MV-4-11 (cell line): ENCODE measurements at places on chromosomes 5 and 9.

- no peak for DNase-seq
Measured at GRCh38 chr5:84218546-84218945, 166.1 kb downstream of the EDIL3 start.

DNA sequence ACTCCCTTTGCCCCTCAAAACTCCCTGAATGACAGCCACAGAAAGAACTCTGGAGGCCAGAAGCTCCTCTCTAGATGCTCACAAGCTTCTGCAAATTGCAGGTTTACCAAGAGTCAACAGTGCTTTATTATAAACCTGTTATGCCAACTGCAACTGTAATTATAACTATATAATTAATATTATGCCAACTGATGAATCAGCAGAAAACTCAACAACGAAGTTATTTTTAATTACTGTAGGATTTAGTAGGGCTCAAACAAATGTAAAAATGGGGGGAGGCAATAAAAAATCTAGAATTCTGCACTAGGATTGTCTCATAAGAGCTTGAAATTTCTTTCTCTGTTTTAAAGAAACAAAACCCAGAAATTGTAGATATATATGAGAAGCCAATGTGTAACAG, 37.0 kb upstream of the OR2K2 start:
- no peak for DNase-seq

DNA sequence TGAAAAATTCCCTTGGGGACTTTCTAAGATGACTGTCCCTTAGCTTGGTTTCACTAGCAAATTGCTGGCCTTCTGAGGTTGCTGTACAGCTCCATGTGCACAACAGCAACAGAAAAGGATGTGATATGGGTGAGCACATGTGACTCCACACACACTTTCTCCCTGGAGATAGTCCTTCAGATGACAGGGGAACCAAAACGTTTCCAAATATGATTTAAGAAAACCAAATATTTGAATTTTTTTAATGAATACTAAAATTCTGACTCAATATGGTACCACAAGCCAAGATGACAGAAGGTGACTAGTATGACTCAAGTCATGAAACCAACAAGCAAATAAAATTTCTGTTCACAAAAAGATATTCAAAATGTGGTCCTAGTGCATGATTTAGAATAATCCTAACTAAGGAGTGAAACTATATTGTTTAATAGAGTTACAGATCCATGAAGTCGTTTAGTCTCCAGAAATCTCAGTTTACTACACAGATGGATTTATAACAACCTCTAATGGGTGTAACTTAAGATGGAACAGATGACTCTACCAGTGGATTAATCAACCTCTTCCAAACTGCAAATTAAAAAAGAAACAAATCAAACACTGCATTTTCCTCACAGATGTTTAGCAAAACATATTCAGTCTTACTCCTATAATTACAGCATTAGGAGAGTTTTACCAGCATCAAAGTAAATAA, 144.8 kb upstream of the PIK3R1 start:
- no peak for DNase-seq

- DNase-seq = no peak
Measured at GRCh38 chr9:110173322-110173642, 34.7 kb downstream of the C9orf152 start.

DNA sequence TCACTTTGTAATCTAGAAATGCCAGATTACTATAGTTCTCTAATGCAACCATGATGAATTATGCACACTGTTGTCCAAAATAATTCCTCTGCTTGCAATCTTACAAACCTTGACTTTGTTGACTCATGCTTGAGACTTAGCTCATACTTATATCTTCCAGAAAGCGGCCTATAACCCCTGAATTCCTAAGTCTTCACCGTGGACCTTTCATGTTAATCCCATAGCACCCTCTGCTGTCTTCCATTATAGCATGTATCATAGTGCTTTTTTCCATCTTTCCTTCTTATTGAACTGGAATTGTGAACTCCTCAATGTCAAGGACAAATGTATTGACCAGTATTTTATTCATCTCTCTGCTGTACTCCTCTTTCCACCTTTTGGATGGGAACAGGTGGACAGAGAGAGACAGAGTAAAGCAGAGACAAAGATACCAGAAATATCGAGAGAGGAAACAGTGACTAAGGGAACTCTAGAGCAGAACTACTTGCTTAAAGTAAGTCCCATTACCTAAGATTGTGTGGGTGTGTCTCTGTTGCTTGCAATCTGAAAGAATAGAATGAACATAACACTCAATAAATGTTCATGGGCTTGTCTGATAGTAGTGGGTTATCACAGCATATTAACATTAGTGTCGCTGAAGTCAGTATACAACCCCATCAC, 110.0 kb downstream of the LURAP1L start:
- DNase-seq = no peak

- DNase-seq = no peak
Measured at GRCh38 chr5:132458651-132459030, 31.9 kb downstream of the IRF1 start.

- DNase-seq = no peak
Measured at GRCh38 chr5:160229190-160229742, at the start of gene FABP6. FABP6 (plus strand) TSS chr5:160229506; CDS start chr5:160229558, 52 bp downstream.

- no peak for DNase-seq
Measured at GRCh38 chr9:34484678-34485077, 26.1 kb downstream of the DNAI1 start.

- no peak for DNase-seq
Measured at GRCh38 chr5:126513703-126514102, 81.3 kb downstream of the ALDH7A1 start.

DNA sequence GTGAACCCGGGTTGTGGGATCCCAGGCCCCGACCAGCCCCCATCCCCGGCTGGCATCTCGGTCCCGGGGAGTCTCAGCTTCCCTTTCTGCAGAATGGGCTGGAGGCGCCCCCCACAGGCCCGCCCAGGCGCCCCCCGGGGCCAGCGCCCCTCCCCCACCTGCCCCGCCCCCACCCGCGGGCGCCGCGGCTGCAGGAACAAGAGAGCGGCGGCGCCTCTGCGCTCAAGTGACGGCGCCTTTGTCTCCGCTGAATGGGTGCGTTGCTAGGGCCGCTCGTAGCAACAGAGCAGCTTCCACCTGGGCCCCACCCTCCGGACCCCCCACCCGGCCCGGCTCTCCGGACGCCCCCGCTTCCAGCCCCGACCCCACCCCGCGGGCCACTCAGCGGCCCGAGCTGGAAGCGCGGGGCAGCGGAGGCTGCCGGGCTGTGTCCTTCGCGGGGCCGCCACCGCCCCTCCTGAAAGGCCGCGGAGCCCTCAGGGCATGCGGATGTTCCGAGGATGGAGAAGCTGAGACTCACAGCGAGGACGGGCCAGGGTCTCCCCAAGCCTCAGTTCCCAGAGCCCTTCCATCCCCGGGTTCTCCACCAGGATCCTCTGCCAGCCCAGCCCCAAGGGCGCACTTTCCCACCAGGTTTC, 27.5 kb downstream of the ADGRD2 start:
- no peak for DNase-seq

- no peak for DNase-seq
Measured at GRCh38 chr5:83407931-83408330, 63.6 kb upstream of the VCAN start.

GRCh38 chr5:157303023-157303422, 37.1 kb downstream of the CYFIP2 start:
- DNase-seq = no peak

DNA sequence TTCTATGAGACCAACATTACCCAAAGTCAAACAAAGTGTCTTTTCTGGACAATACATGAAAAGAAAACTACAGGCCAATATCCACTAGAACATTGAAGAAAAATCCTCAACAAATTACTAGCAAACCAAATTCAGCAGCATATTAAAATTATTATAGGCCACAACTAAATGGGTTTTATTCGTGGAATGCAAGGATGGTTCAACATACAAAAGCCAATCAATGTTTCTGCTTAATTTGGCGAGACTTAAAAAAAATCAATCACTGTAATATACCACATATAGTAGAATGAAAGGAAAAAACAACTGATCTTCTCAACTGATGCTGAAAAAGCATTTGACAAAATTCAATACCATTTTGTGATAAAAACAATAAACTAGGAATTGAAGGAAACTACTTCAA, 51.8 kb upstream of the FNIP1 start:
- no peak for DNase-seq

DNA sequence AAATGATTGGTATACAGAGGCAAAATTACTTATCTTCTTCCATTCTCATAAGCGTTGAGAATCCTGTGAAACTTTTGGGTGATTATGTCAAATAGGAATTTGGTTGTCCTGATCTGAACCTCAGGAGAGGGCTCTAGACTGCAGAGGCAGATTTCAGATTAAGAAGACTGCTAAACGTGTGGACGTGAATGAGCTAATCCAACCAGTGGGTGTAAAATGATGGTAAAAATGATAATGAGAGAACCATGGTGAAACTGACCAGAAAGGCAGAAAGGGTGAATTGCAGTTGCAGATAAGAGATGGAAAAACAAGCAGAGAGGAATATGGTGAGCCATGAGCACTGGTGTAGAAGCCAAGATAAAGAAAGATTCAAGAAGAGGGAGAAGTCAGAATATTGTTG, 1200.2 kb upstream of the CDH6 start:
- no peak for DNase-seq

DNA sequence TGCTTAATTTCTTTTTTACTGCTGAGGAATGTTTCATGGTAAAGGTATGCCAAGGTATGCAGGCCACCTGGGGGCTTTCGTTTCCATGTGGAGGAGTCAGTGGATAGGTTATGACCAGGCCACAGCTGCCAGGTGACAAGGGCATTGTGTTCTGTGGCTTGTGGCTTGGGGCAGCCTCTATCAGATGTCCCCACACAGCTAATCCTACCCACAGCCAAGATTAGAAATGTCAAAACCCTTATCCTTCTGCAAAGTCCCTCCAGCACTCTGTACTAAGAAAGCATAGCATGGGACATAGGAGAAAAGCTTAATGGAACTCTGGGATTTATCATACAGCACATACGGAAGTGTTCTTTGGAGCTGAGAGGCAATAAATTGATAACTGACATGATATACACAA, 171.2 kb upstream of the S1PR3 start:
- DNase-seq = peak; percentile 66

GRCh38 chr9:14311956-14312685, 1.8 kb downstream of the NFIB start:
- DNase-seq = no peak

- no peak for DNase-seq
Measured at GRCh38 chr5:127844581-127845021, 141.4 kb downstream of the CCDC192 start.

DNA sequence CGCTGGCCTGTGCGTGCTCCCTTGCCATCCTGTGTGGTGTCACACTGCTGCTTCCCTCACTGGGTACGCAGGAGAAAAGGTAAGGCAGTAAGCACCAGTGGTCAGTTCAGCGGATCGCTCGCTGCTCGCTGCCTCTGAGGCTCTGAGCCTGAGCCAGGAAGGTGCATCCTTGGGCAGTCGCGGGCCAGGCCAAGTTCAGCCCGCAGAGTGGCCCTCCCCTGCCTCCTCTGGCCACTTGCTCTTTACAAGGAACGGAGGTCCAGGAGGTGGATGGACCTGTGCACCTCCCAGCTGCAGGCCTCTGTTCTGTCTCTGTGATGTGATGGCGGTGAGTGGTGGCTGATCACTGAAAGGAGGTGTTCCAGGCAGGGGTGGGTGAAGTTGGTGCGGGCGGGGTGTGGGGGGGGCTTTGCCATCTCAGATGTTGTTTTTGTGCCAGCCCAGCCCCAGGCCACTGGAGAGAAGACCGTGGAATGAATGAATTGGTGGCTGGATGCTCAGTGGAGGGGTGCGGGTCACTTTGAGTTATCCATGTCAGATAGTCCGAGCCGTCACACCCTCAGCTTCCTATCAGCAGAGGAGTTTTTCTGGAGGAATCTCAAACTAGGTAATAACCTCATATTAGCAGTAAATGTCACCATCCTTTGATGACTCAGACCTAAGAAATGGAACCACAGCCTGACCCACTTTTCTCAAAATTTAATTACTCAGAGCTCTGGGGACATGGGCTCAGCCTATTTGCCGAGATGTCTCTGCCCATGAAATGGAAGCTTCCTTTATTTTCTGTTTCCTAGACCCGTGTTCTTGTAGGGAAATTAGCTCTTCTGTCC, 7.3 kb downstream of the COL5A1 start:
- peak; percentile 25 for DNase-seq

DNA sequence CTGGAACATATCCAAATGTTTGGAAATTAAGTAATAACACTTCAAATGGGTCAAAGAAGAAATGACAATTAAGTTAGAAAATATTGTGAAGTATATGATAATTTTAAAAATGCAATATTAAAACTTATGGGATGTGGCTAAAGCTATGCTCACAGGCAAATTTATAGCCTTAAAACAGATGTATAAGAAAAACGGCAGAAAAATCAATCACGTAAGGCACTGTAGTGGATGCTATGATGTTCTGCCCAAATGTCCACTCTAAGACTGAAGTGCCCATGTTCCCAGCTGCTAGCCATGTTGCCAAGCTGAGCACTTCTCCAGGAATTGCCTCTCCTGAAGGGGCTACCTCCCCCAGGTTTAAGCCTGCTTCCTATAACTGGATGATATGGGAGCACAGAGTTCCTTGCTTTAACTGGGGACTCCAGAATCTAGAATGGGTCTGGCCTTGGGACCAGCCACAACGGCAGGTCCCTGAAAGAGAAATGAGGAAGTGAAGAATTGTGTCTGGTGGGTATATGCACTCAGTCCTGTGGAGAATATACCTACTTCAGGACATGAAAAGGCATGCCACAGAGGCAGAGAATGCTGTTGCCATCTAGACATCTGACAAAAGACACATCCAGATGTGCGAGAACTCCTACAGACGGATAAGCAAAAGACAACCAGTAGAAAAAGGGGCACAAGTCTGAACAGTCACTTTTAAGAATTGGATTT, 78.2 kb upstream of the RXRA start:
- peak; percentile 64 for DNase-seq

DNA sequence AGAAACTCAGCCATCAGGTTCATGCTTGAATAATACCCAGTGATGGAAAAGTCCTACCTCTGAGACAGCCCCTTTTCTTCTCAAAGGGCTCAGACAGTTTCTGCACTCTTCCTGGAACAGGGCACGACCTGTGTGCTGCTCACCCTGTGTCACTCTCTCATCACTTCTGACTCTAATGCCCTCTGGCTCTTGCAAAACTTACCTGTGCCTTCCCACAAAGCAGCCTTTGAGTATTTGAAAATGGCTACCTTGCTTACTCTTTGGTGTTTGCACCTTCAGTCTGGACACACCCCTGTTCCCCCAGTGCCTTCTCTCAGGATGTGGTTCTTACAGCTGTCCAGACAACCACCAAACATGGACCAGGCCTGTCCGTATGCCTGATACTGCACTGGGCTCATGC, 171.4 kb downstream of the GRIA1 start:
- DNase-seq = no peak

GRCh38 chr9:131845305-131846298, 105.7 kb upstream of the RAPGEF1 start:
- DNase-seq = no peak

DNA sequence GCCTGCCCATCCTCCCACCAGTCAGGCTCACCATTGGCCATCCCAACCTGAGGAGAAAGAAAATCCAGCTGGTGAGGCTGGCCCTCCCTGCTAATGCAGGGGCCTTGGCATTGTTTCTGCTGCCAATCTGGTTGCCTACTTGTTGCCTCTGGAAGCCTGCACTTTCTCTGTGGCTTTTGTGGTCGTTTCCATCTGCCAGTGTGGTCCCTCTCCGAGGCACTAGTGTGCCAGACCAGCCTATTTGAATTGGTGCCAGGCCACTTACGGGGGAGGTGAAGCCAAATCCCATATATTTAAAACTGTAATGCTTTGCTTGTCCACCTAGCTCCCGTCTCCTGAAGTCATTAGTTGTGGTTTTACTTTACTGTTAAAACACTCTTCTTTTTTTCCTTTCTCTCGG, 213.4 kb upstream of the ADAMTSL1 start:
- peak; percentile 33 for DNase-seq

- no peak for DNase-seq
Measured at GRCh38 chr9:7201196-7201595, 443.4 kb downstream of the KDM4C start.

- DNase-seq = no peak
Measured at GRCh38 chr9:5113994-5114748, 71.3 kb downstream of the INSL6 start.
